ENCODE measurements at places on chromosomes 13 and 19. TPM values are rescaled to one million over a fixed set of nuclear protein-coding genes. Genes with fewer than 3 reads are reported as not detected.

Gene ANGPTL8
- not detected for total RNA-seq

DNA sequence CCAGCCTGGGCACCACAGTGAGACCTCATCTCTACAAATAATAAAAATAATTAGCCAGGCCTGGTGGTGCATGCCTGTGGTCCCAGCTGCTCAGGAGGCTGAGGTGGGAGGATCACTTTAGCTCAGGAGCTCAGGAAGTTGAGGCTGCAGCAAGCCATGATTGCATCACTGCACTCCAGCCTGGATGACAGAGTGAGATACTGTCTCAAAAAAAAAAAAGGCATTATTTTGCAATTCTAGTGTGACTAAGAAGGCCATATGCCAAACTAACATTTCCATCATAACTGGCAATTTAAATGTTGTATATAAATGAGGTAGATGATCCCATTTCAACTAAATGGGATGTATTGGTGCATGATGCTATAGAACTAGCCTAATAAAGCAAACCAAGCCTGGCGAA is 632.8 kb upstream of the KLF12 start:
- H3K27me3 ChIP-seq, result no peaks in the 10 kb centered on the region
- H3K36me3 ChIP-seq, result no peaks in the 10 kb centered on the region
- H3K4me1 ChIP-seq, result no peaks in the 10 kb centered on the region
- H3K4me3 ChIP-seq, result no peak overlapping the region

- no peak overlapping the region for H3K27ac ChIP-seq
- no peak overlapping the region for H3K4me3 ChIP-seq
- H3K27me3 ChIP-seq, result no peaks in the 10 kb centered on the region
- H3K4me1 ChIP-seq, result no peaks in the 10 kb centered on the region
- no peak for DNase-seq
- H3K36me3 ChIP-seq, result no peaks in the 10 kb centered on the region
Observed at GRCh38 chr13:51707461-51707860, 96.5 kb downstream of the DHRS12 start.

- H3K4me3 ChIP-seq, result no peak overlapping the region
- no peak for DNase-seq
- H3K27ac ChIP-seq, result no peak overlapping the region
- no peaks in the 10 kb centered on the region for H3K27me3 ChIP-seq
- H3K36me3 ChIP-seq, result no peaks in the 10 kb centered on the region
- H3K4me1 ChIP-seq, result no peaks in the 10 kb centered on the region
Observed at GRCh38 chr19:41920882-41921576, 7.2 kb downstream of the ERFL start.

DNA sequence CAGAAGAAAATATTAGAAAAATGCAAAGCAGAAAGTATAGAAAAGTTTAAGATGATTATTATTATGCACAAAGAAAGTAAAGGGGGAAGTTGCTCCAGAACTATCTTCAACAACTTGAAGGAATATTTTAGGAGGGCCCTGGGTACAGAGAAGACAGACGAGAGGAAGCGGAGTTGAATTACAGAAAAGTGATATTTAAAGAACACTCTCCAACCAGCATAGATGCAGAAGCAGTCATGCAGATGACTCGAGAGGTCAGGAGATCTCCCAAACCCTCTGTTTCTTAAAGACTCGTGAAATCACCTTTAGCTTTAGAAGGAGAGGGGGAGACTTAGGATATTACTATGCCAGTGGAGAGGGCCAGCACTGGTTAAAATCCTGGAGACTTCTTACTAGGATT is 8.5 kb upstream of the SHISA2 start:
- no peaks in the 10 kb centered on the region for H3K36me3 ChIP-seq
- DNase-seq, result no peak
- no peak overlapping the region for H3K27ac ChIP-seq
- no peaks in the 10 kb centered on the region for H3K4me1 ChIP-seq
- H3K4me3 ChIP-seq, result no peak overlapping the region

DNA sequence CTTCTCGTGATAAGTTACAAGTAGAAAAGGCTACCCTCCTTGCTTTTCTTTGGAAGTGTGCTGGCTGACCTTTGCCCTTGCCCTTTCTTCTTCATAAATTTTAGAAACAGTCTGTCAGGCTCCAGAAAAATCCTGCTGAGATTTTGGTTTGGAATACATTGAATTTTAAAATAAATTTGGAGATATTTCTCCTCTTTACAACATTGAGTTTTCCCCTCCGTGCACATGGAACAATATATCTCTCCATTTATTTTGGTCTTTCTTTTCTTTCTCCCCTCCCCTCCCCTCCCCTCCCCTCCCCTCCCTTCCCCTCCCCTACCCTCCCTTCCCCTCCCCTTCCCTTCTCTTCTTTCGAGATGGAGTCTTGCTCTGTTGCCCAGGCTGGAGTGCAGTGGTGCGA is 8.6 kb downstream of the KLK4 start:
- H3K36me3 ChIP-seq, result no peaks in the 10 kb centered on the region
- no peak overlapping the region for H3K4me3 ChIP-seq
- peaks cover 19% of the 10 kb centered on the region for H3K27me3 ChIP-seq
- DNase-seq, result no peak
- H3K27ac ChIP-seq, result no peak overlapping the region

DNA sequence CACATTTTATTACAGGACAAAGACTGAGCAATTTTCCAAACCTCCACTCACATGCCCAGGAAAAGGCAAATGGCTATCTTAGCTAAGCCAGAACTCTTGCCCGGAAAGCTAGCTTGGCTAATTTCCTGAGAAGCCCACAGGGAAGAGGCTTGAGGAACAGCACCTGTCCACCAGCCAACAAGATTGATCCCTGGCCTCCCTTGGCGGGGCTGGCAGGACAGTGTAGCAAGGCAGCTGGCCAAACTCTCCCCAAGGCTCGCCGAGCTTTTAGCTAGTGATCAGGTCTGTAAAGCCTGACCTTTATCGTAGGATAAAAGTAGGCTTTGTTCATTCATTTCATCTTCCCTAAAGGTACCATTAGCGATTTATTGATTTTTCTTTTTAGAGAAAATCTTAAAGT is 101.4 kb downstream of the UQCRFS1 start:
- no peak overlapping the region for H3K4me3 ChIP-seq
- H3K27ac ChIP-seq, result no peak overlapping the region
- H3K36me3 ChIP-seq, result no peaks in the 10 kb centered on the region
- no peak for DNase-seq
- H3K4me1 ChIP-seq, result no peaks in the 10 kb centered on the region

GRCh38 chr13:80979035-80979641 is 638.2 kb upstream of the SPRY2 start:
- H3K4me1 ChIP-seq, result no peaks in the 10 kb centered on the region
- no peak for DNase-seq
- no peak overlapping the region for H3K27ac ChIP-seq
- no peaks in the 10 kb centered on the region for H3K27me3 ChIP-seq
- H3K4me3 ChIP-seq, result no peak overlapping the region
- H3K36me3 ChIP-seq, result no peaks in the 10 kb centered on the region

DNA sequence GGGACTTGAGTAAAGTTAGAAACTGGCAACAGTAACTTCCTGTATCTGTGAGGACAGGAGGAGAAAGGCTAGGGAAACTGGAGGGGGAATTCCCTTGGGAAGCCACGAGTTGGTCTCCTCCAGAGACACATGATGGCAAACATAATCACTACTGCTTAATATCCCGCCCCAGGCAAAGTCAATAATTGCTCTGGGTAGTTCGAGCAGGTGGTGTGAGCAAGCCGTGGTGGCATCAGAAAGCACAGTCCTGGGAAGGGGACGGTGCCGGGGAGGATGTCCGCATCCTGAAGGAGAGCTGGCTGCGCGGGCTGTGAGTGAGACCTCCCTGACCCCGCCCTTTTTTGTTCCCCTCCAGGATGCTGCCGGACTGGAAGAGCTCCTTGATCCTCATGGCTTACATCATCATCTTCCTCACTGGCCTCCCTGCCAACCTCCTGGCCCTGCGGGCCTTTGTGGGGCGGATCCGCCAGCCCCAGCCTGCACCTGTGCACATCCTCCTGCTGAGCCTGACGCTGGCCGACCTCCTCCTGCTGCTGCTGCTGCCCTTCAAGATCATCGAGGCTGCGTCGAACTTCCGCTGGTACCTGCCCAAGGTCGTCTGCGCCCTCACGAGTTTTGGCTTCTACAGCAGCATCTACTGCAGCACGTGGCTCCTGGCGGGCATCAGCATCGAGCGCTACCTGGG is 1.4 kb downstream of the FFAR2 start:
- no peak overlapping the region for H3K4me3 ChIP-seq
- no peaks in the 10 kb centered on the region for H3K36me3 ChIP-seq
- no peak for DNase-seq

DNA sequence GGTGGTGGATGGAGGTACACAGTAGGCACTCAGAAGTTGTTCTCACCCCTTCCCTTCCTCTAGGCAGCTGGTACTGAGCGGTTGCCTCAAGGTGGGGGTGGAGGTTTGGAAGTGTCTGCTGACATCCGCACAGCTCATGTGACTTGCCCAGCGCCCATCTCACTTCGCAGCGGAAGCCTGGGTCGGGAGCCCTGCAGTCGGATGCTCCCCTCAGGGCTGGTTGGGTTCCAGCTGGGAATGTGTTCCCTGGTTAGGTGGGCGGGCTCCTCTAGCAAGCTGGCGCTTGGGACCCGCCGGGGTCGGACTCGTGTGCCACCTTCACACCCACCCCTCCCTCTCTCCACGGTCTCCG is 10.2 kb downstream of the PPP1R37 start:
- no peak for DNase-seq
- peaks cover 55% of the 10 kb centered on the region for H3K4me1 ChIP-seq
- H3K36me3 ChIP-seq, result peaks cover 6% of the 10 kb centered on the region
- H3K27ac ChIP-seq, result no peak overlapping the region
- H3K4me3 ChIP-seq, result no peak overlapping the region
